Mucosa of descending colon (tissue), 3 donors: ENCODE measurements at places on chromosomes 4 and X. TPM values are rescaled to one million over a fixed set of nuclear protein-coding genes. Genes with fewer than 3 reads are reported as not detected.

STPG2 gene
- total RNA-seq, result 1.3 TPM

DNA sequence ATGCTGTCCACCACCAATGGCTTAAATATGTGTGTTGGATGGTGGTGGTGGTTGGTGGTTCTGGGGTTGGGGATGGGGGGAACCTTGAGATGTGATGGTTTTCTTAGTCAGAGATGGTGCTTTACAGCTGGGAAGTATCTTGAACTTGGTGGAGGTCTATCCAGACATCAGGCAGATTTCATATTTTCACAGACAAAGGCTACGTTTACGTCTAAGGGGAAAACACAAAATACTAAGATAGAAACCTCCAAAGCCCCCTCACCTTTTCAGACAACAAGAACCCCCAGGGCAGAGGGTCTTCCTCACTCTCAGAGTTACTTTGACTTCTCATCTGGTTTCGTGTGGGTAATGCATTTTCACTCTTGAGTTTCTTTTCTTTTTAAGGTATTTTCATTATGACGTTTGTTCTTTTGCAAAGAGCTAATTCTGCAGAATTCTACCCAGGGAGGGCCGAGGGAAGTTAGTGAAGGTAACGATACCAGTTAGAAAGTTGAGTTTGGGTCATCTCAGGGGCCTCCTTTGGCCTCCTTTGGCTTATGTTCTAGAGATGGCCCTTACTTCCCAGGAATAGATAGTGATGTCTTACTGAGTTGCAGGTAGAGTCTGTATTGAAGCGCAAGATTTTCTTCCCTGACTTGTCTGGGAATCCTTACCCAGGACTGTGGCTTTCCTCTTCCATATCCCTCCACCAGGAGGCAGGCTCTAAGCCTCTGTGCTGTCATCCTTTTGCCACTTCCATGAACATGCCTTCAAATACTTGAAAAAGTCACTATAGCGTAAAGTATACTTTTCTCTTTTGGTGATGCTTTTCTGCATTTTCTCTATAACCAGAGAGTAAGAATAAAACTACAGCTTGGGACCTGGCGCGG is 31.9 kb downstream of the RHOH start:
- no peak for DNase-seq

DNA sequence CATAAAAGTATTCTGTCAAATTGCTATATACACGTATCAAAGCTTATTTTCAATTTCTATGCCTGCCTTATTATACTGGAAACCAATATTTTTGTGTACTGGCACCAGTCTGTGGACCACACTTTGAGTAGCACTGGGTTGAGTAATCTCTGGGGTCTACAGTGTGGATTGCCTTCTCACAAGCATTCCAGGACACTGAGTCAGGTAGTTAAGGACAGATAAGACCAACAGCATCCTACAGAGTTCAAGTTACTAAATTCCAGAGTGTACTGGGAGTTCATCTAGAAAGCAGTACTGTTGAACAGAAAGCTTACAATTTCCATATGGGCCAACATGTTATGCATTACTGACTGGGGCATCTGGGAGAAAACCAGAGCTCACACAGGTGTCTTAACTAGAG is 61.8 kb downstream of the VMA21 start:
- no peak for DNase-seq

DNA sequence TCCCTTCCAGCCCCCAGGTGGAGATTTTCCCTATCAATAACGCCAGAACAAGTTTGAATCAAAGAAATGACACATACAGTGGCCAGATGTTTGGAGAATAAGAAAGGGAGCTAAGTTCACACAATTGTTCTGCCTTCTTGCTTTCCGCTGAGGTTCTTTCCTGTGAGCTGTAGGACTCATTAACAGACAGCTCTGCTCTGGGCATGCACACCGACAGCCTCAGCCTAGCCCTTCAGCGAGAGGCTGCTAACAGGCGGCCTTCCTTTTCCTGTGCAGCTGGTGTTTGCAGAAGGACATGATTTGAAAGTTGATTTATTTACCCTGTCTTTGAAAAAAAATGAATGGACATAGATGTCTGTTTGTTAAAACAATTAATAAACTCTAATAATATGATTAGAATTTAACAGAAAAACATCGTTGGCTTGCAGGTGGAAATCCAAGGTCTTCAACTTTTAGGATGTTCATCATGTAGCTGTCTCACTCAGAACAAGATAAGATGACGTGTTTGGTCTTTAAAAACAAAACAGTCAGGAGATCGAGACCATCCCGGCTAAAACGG is 183.3 kb downstream of the KDR start:
- no peak for DNase-seq

DNA sequence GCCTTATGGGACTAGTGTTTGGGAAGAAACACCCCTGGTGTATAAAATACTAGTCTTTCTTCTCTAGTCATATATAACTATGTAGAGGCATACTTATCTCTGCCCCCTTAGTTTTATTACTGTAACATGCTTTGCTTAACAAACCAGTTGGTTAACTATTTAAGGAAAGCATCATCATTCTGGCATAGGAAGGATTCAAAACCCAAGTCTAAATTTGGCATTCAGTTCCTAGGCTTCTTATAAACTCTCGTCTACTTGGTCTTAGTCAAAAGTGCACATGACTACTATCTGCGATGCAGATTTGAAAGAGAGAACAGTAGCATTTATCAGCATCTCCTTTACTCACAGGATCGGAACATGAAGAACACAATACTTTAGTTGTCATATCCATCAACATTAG is 111.3 kb downstream of the MFAP3L start:
- DNase-seq, result no peak

DNA sequence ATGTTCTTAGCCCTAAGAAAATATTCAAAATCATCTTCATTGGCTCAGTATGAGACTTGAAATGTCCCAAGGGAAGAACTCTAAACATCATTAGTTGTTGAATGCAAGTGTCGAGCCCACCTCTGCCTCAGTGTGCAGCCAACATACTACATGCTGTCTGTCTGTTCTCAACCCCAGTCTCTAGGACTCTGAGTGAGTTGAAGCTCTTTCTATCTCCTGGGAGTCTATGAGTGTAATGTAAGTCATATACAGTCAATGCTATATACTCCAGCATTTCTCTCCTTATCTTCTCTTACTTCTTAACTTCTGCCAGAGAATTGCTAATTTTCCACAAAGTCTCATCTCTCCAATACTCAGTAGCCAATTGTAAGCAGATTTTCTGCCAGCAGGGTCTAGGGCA is 61.3 kb downstream of the SPATA18 start:
- DNase-seq, result no peak

DNA sequence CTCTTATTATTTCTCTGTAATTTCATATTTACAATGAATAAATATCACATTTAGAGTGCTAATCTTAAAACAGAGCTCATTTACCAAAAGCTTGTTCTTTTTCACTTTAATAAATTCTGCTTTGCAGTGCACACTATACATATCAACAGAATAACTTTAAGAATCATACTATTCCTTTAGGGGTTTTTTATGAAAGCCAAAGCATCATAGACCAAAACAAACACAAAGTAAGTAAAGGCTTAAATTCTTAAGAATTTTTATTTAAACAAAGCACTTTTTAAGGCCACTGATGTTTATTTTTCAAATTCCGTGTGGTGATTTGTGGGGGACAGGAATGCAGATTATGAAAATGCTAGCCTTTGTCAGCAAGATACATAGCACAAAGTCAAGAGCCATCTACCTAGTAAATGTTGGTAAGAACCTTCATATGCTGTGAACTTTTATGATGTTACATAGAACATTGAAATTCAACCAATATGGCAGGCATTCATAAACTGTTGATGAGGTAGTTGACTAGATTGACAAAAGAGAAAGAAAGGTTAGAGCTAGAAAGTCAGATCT is 17.8 kb downstream of the TIGD2 start:
- no peak for DNase-seq

- no peak for DNase-seq
These were observed 483.4 kb downstream of the RPA4 start for GRCh38 chrX:97367125-97367524.

DNA sequence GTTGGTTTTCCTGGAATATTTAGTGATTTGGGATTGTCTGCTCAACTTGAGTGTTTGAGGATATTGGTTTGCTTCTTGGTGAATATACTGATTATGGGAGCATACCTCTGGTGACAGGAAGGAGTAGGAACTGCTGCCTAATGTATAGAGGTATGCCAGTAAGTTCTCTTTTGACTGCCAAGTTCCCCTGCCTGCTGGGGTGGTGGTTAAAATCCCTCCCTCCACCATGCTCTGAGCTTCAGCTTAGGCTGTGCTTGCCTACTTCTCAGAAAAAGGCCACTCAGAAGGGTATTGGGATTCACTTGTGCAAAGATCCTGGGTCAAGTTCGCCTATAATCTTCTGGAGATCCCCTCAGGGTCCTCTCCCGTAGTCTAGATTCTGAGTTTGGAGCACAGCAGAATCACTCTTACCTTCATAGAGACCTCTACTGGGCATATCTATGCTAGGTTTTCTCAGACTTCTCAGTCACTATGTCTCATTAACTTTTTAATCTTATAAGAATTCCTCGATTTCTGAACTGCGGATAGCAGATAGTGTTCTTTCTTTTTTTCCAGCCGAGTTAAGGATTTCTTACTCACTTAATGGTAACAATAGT is 44.7 kb upstream of the DCK start:
- no peak for DNase-seq
